ENCODE measurements at places on chromosomes 2 and 18.

- no peak for DNase-seq
Observed at GRCh38 chr2:235856151-235856854, 311.9 kb downstream of the GBX2 start.

GRCh38 chr18:47996091-47996541 is 65.7 kb upstream of the SMAD2 start:
- DNase-seq, result no peak

- no peak for DNase-seq
Observed at GRCh38 chr2:102000012-102000411, 8.3 kb downstream of the IL1R2 start.

- no peak for DNase-seq
Observed at GRCh38 chr2:191675807-191676721, 1.9 kb upstream of the NABP1 start.

GRCh38 chr2:108936076-108936864 is 52.8 kb downstream of the EDAR start:
- DNase-seq, result no peak

- DNase-seq, result no peak
Observed at GRCh38 chr2:766255-766654, 89.0 kb upstream of the TMEM18 start.

DNA sequence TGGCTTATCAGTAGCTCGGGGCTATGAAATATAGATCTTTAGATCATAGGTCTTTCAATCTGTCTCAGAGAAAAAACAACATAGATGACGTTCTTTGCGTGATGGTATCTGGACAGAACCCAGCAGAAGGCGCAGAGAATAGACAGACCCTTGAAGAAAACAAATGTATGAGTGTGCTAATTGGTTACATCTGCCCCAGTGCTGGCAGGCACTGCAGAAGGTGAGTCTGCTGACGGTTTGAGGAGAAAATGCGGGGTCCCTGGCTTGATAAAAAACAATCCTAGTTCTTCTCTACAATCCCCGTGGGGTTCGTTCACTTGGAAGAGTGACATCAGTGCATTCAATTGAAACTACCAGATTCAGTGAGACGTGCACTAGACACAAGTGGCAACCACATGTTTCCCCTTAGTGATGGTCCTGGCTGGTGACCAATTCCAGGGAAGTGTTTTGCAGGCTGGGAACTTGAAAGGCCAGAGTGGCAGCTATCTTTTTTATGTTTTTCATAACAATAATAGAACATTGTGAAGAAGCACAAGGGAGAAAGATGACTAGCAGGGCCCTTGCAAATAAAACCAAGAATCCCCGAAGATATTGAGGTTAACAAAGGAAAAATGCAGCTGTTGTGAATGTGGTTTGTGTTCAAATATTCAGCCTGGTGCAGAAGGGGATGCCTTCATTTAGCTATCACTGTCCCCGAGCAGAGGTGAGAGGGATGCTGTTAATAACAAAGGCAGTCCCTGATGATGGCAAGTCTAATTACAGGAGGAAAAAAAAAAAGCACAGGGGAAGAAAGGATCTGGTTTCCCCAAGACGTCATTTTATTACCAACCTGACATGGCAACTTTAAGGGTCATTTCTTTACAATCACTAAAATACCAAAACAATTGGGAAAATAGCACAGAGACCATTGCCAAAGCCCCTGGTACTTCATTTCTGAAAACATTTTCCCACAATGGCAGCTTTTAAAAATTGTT is 337.6 kb upstream of the FIGN start:
- DNase-seq, result no peak
